ENCODE measurements at places on chromosomes 1 and 21. TPM values are rescaled to one million over a fixed set of nuclear protein-coding genes. Genes with fewer than 3 reads are reported as not detected.

DNA sequence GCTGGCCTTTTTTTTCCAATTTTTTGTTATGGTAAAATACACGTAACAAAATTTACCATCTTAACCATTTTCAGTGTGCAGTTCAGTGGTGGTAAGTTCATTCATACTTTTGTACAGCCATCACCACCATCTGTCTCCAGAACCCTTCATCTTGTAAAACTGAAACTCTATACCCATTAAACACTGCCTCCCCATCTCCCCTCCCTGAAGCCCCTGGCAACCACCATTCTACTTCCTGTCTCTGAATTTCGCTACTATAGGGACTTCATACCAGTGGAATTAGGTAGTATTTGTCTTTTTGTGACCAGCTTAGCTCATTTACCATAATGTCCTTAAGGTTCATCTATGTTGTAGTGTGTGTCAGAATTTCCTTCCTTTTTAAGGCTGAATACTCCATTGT is 8.7 kb downstream of the PKNOX1 start:
- DNase-seq, result no peak
- H3K36me3 ChIP-seq, result peaks cover 10% of the 10 kb centered on the region

- no peak overlapping the region for H3K27ac ChIP-seq
- H3K4me1 ChIP-seq, result no peaks in the 10 kb centered on the region
- DNase-seq, result peak; percentile 26
- H3K27me3 ChIP-seq, result peaks cover 27% of the 10 kb centered on the region
- no peak overlapping the region for H3K4me3 ChIP-seq
Measured at GRCh38 chr1:227998374-227999055, 8.3 kb upstream of the WNT3A start.

DNA sequence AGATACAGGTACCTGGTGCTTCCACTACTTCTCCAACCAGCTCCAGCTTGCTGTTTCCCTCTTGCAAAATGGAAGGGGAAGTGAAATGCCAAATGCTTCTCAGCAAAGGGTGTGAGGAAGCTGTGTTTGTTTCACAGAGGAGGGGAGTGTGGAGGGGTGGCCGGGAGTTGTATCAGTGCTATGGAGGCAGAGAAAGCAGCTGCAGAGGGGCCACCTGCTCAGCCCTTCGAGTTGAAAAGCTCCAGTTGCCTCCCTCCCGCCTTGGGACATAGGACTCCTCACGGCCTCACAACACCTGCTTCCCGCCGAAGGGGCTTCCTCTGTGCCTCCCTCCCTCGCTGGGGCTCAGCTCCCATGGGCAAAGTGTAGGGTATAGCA is 12.1 kb upstream of the LINGO4 start:
- H3K4me3 ChIP-seq, result no peak overlapping the region
- peaks cover 60% of the 10 kb centered on the region for H3K4me1 ChIP-seq
- DNase-seq, result no peak

The POU3F1 gene
- total RNA-seq, result 0.09 TPM

GRCh38 chr1:112702067-112702395 is 4.9 kb downstream of the RHOC start:
- H3K27me3 ChIP-seq, result no peaks in the 10 kb centered on the region
- no peak for DNase-seq
- peak overlapping the region; percentile 82 for H3K27ac ChIP-seq
- H3K36me3 ChIP-seq, result peaks cover 24% of the 10 kb centered on the region

- H3K4me1 ChIP-seq, result peaks cover 8% of the 10 kb centered on the region
- no peak for DNase-seq
- no peak overlapping the region for H3K4me3 ChIP-seq
Measured at GRCh38 chr1:96730574-96731298, 9.2 kb downstream of the PTBP2 start.

The ALX3 gene
- not detected for total RNA-seq

GRCh38 chr1:234533975-234534876 is 55.2 kb upstream of the TARBP1 start:
- H3K27me3 ChIP-seq, result peaks cover 8% of the 10 kb centered on the region
- no peak overlapping the region for H3K4me3 ChIP-seq
- no peak overlapping the region for H3K27ac ChIP-seq
- no peak for DNase-seq
- no peaks in the 10 kb centered on the region for H3K36me3 ChIP-seq

DNA sequence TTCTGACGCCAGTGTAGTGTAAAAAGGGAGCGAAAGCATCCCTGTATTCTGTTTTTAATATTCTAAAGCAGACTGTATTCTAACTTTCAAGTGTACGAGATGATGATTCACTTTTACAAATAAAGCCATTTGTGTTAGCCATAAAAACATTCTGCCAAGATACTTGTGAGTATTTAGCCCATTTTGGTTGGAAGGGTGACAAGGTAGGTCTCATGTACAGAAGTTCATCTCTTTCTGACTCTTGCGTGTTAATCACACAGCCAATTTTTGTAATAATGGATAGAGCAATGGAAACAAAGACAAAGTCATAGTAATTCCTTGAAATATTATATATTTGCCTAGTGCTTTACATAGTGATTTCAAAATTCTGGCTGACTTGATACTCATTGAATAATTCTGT is 125.3 kb upstream of the GREM2 start:
- no peak overlapping the region for H3K4me3 ChIP-seq
- H3K27ac ChIP-seq, result no peak overlapping the region
- no peaks in the 10 kb centered on the region for H3K36me3 ChIP-seq
- H3K27me3 ChIP-seq, result no peaks in the 10 kb centered on the region

DNA sequence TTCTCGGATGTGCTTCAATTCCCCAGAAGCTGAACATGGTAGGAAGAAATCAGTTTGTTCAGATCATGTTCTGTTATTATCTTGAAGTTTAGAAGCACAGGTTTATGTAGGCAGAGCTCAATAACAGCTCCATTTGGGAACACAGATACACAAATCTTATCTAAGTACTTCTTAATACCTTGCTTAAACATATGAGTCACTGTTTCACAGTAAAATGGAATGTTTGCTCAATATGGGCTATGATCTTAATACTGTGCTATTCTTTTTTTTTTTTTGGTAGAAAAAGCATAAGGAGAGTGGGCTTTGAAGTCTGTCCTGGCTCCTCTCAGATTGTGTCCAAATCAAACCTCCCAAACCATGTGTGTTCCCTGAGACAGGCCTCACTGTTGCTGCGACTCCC is 13.4 kb downstream of the PROK1 start:
- H3K4me1 ChIP-seq, result no peaks in the 10 kb centered on the region
- peaks cover 11% of the 10 kb centered on the region for H3K27me3 ChIP-seq
- H3K4me3 ChIP-seq, result no peak overlapping the region
- H3K27ac ChIP-seq, result no peak overlapping the region

The CRYAA gene
- total RNA-seq, result not detected

DNA sequence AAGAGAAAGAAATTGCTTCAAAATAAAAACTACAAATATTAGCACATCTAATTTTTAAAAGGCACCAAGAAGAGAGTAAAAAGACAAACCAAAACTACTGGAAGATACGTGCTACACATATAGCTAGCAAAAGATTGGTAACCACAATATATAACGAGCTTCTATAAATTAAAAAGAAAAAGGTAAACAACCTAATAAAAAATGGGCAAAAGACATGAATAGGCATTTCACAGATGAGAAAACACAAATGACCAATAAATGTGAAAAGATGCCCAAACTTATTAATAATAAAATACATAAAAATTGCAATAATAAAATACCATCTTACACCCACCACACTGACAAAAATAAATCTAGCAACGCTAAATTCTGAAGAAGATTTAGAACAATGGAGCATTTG is 26.2 kb downstream of the LEMD1 start:
- no peaks in the 10 kb centered on the region for H3K4me1 ChIP-seq
- no peaks in the 10 kb centered on the region for H3K36me3 ChIP-seq
- H3K27me3 ChIP-seq, result peaks cover 42% of the 10 kb centered on the region
- H3K4me3 ChIP-seq, result no peak overlapping the region

The MAB21L3 gene
- not detected for total RNA-seq

The DYNLT4 gene
- 1.3 TPM for total RNA-seq

GRCh38 chr21:14617871-14618270 is 71.8 kb upstream of the SAMSN1 start:
- H3K4me3 ChIP-seq, result no peak overlapping the region
- H3K27ac ChIP-seq, result no peak overlapping the region
- peaks cover 20% of the 10 kb centered on the region for H3K36me3 ChIP-seq
- peaks cover 10% of the 10 kb centered on the region for H3K4me1 ChIP-seq
- no peak for DNase-seq
- no peaks in the 10 kb centered on the region for H3K27me3 ChIP-seq

The KCNJ6 gene
- not detected for total RNA-seq

GRCh38 chr1:198278943-198279342 is 122.1 kb downstream of the NEK7 start:
- H3K4me1 ChIP-seq, result peaks cover 18% of the 10 kb centered on the region
- no peak for DNase-seq
- H3K27ac ChIP-seq, result no peak overlapping the region

DNA sequence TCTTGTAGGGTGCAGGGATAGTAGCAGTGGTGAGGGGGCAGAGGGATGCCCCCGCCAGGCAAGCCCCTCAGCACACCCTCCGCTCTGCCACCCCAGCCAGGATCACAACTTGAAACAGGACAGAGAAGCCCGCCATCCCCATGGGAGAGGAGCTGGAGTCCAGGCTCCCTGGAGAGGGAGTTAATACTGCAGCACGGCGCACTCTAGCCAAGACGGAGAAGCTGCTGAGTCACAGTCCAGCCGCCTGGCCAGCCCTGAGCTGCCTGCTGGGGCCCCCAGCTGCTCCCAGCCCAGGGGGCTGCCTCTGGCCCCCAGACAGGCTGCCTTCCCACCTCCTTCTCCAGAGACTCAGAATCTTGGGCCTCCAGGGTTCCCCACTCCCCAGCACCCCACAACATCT is 87.2 kb downstream of the SYT2 start:
- peaks cover 44% of the 10 kb centered on the region for H3K27me3 ChIP-seq
- no peak for DNase-seq
- H3K36me3 ChIP-seq, result no peaks in the 10 kb centered on the region
- no peak overlapping the region for H3K27ac ChIP-seq
- H3K4me1 ChIP-seq, result peaks cover 19% of the 10 kb centered on the region

DNA sequence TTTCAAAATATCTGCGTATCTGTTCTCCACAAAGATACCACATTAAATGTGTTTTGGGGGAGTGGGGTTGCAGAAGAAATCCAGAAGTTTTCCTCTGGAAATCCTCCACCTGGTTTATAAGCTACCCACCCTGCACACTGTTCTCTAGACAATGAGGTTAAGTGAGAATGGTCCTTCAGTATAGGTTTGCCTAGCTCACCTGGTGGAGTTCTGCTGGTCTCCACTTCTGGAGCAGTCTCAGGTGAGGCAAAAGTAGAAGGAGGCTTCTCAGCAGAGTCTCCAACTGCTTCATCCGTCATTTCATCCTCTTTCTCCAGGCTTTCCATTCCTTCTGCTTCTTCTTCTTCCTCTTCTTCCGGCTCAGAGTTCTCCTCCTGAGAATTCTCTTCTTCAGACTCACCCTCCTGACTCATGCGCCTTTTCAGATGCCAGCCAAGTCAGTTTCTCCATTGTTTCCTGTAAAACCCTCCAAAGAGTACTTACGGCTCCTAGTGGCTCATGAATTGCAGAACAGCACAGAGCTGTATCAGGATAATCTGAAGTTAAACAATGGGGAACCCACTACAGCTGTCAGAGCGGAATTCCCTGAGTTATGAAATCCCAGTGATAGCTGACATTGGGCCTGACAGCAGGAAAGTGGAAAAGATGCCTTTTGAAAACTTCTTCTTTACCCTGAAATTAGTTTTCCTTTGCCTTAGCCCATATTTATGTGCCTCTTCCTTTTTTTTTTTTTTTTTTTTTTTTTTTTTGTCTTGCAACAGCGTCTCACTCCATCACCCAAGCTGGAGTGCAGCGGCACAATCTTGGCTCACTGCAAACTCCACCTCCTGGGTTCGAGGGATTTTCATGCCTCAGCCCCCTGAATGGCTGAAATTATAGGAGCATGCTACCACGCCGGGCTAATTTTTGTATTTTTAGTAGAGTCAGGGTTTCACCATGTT is 38.5 kb downstream of the MSTO1 start:
- H3K36me3 ChIP-seq, result peaks cover 4% of the 10 kb centered on the region
- no peak overlapping the region for H3K4me3 ChIP-seq
- H3K4me1 ChIP-seq, result no peaks in the 10 kb centered on the region
- H3K27ac ChIP-seq, result no peak overlapping the region
- peaks cover 6% of the 10 kb centered on the region for H3K27me3 ChIP-seq

- no peak for DNase-seq
- no peaks in the 10 kb centered on the region for H3K36me3 ChIP-seq
- no peak overlapping the region for H3K4me3 ChIP-seq
- peaks cover 12% of the 10 kb centered on the region for H3K4me1 ChIP-seq
- peaks cover 26% of the 10 kb centered on the region for H3K27me3 ChIP-seq
Measured at GRCh38 chr1:112722601-112723510, 7.7 kb upstream of the PPM1J start.

The NBPF4 gene
- 0.15 TPM for total RNA-seq

DNA sequence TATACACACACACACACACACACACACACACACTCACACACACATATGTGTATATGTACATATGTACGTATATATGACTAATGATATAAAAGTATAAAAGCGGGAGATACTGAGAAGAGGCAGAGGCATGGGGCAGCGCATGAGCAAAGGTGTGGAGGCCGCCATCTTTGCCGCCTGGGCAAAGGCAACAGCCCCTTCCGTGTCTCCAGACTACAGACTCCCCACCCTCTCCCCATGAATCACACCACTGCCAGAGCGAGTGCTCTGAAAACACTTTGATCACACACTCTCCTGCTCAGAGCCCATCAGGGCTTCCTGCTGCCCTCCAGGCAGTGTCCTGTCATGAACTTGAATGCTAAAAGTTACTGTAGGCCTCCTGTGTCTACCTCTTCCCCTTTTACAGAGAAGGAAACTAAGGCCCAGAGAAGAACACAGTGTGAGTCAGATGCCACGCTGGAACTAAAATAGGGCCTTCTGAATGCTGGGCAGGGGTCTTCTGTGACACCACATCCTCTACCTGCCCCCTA is 54.7 kb upstream of the SSBP3 start:
- no peak for DNase-seq
- H3K27ac ChIP-seq, result no peak overlapping the region
- peaks cover 34% of the 10 kb centered on the region for H3K4me1 ChIP-seq

- DNase-seq, result peak; percentile 16
- H3K27me3 ChIP-seq, result no peaks in the 10 kb centered on the region
- no peaks in the 10 kb centered on the region for H3K36me3 ChIP-seq
- no peaks in the 10 kb centered on the region for H3K4me1 ChIP-seq
- H3K4me3 ChIP-seq, result no peak overlapping the region
Measured at GRCh38 chr1:5565281-5566125, 426.7 kb downstream of the NPHP4 start.

GRCh38 chr1:117634631-117635030 is 28.8 kb downstream of the TENT5C start:
- DNase-seq, result no peak
- H3K27ac ChIP-seq, result no peak overlapping the region
- H3K4me3 ChIP-seq, result no peak overlapping the region
- H3K27me3 ChIP-seq, result no peaks in the 10 kb centered on the region
- peaks cover 58% of the 10 kb centered on the region for H3K4me1 ChIP-seq
- peaks cover 5% of the 10 kb centered on the region for H3K36me3 ChIP-seq
